Neural progenitor cell (in vitro differentiated cells): ENCODE measurements at places on chromosomes 4 and X. TPM values are rescaled to one million over a fixed set of nuclear protein-coding genes. Genes with fewer than 3 reads are reported as not detected.

The USP26 gene
- not detected in 2 replicates for total RNA-seq

The ARX gene
- 5.3 and 9.0 TPM in 2 replicates for total RNA-seq

The MAMLD1 gene
- 0.25 TPM in 1 of 2 replicates, not detected in the other for total RNA-seq

- no peak overlapping the region for H3K4me3 ChIP-seq
- H3K36me3 ChIP-seq = no peaks in the 10 kb centered on the region
- no peak for DNase-seq
- H3K4me1 ChIP-seq = peaks cover 6% of the 10 kb centered on the region
- no peak overlapping the region for H3K27ac ChIP-seq
These were observed 30.5 kb downstream of the RHOH start for GRCh38 chr4:40227284-40227683.

- H3K4me3 ChIP-seq = no peak overlapping the region
- no peak overlapping the region for H3K27ac ChIP-seq
- H3K4me1 ChIP-seq = no peaks in the 10 kb centered on the region
- DNase-seq = no peak
- H3K36me3 ChIP-seq = no peaks in the 10 kb centered on the region
These were observed 6.4 kb upstream of the VAMP7 start for GRCh38 chrX:155874571-155875244.

GRCh38 chr4:187004628-187005027 lies 281.0 kb upstream of the FAT1 start:
- no peaks in the 10 kb centered on the region for H3K36me3 ChIP-seq
- no peaks in the 10 kb centered on the region for H3K27me3 ChIP-seq
- no peak overlapping the region for H3K4me3 ChIP-seq
- H3K4me1 ChIP-seq = no peaks in the 10 kb centered on the region
- H3K27ac ChIP-seq = no peak overlapping the region
